Vagina (tissue), 2 donors: ENCODE measurements at places on chromosomes 5 and 9. TPM values are rescaled to one million over a fixed set of nuclear protein-coding genes. Genes with fewer than 3 reads are reported as not detected.

- DNase-seq: no peak
Observed at GRCh38 chr9:135047521-135047920, 39.9 kb upstream of the OLFM1 start.

- DNase-seq: no peak
Observed at GRCh38 chr9:117359910-117360309, 54.9 kb downstream of the ASTN2 start.

DNA sequence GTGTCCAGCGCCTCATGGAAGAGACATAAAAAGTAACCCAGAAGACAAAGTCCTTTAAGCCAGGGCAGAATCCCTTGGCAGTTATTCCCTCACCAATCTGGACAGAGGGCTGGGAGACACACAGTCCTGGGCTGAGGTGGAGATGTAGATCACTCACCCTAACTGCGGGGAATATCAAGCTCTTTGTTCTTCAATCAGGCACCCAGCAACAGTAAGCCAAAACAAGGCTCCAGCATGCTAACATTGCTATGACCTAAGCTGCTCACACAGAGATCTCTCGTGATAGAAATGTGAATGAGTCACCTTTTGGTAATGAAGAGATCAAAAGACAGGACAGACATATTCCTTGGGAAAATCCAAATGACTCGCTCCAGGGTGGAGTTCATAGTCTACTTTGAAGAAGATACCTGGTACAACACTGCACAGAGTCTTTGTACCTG is 101.3 kb downstream of the FBN2 start:
- no peak for DNase-seq

- no peak for DNase-seq
Observed at GRCh38 chr5:83026930-83027687, 50.1 kb downstream of the TMEM167A start.

The PCDHAC2 gene
- 3.9 TPM for total RNA-seq

- DNase-seq: no peak
Observed at GRCh38 chr9:105297442-105298075, 53.1 kb downstream of the SLC44A1 start.

The CCL28 gene
- total RNA-seq: 0.74 TPM

- DNase-seq: no peak
Observed at GRCh38 chr9:124359855-124360678, 55.2 kb downstream of the PSMB7 start.

The SGCD gene
- 6.9 TPM for total RNA-seq

The SPINK5 gene
- 235 TPM for total RNA-seq

- peak; percentile 72 for DNase-seq
Observed at GRCh38 chr5:175254155-175254554, 189.8 kb downstream of the DRD1 start.

The NCS1 gene
- total RNA-seq: 20.4 TPM

DNA sequence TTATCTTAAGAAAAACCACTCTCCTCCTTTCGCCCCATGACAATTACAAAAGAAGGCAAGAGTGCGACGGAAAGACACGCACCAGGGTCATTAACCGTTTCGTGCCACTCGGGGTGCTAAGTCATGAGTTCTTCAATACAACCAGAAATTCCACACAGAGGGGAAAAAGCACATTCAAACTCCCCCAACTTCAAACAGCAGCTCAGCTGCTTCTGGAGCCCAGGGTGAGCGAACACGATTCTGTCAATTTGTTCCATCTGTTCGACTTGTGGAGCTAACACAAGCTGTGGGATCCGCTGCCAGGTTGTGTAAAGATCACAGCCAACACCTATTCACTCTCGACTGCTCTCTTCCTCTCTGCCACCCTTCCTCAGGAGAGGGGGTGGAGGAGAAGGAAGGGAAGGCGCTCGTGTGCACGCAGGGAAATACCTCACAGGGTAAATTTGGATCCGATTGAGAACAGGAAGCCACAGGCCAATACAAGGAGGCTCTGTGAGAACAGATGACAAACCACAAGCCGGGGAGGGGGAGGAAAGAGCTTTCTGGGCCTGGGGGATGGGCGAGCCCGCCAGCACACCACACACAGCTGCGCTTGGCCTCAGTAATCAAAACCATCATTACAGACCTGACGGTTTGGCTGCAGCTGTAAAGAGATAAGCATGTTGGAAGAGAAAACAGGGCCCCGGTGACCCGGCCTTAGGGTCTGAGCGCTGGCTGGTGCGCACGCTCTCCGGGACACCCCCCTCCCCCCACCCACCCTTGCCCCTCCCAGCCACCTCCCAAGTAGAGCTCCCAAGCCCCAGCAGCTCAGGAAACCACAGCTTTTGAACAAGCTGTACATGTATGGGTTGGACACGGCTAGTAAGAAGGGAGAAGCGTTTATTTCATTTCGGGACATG is 54.3 kb downstream of the PTCH1 start:
- no peak for DNase-seq

The EGR1 gene
- 119 TPM for total RNA-seq

DNA sequence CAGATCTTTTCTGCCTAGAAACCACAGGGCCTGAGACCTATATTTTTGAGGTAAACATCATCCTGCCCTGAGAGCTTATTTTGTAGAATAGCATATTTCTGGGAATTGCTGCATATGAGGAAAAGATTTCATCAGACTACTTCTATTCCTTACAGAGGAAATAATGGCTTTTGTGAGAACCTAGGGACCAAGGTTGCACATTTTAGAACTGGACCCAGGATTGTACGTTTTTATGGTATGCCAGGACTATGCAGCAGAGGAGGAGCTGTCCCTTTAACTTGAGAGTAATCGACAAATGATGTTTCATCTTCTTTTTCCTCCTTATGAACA is 2.2 kb upstream of the ALDH1A1 start:
- DNase-seq: no peak

DNA sequence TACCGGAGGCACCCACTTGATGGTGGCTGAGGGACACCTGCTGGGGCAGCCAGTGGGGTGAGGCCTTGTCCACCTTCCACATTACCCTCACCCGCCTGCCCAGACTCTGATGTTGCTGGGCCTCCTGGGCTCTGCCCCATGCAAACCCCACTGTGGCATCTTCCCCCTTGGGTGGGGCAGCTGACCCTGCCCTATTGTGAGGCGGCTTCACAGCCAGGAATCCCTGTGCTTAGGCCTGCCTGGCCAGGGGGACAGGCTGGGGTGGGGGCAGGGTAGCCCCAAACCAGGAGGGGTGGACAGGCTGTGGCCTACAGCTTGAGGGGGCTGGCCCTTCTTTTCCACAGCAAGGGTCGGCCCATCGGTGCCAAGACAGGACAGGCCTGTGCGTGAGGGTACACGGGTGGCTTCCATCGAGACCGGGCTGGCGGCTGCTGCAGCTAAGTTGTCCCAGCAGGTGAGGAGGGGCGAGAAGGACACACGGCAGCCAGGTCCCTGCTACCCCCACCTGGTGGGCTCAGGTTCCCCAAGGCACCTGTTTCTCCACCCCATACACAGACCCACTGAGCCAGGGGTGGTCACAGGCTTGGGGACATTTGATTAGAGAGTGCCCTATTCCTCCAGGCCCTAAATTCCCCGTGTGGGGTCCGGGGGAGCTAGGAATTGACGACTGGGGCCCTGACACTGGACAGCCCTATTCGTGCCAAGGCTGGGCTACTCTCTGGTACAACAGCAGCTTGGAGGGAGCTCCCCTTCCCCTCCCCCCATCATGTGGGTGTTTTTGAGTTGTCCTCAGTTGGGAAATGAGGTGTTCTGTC is 99.2 kb downstream of the PHF2 start:
- no peak for DNase-seq

DNA sequence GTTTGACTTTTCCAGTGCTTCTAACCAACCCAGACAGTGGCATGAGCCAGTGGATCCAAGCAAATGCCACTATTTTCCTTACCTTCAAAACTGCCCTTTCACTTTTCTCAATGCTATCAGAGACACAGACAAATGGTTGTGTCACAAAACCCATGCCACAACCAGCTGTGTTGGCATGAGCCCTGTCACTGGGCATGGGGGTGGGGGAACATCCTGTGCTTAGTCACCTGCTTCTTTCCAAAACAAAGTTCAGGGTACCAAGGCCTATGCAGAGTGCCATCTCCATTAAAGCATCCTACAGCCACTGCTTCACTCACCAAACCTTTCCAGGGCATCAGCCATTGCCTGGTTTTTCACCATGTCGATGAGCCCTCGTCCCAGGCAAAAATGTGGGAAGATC is 30.1 kb downstream of the NIPSNAP3B start:
- DNase-seq: no peak

- no peak for DNase-seq
Observed at GRCh38 chr5:91430949-91431348, 47.8 kb upstream of the ARRDC3 start.

DNA sequence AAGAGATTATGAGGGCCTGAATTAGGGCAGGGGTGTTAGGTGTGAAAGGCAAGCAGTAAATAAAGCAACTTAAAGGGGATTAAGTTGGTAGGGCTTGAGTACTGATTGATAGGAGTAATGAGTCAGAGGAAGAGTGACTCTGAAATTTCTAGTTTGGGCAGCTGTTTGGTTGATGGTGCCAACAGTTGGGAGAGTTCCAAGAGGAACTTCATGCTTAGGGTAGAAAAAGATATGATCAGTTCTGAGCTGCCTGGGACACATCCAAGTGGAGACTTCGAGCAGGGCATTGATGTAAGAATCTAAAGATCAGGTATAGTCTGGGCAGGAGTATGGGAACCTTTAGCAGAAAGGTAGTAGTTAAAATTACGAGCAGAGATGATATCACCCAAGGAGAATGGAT is 10.2 kb downstream of the MAMDC2 start:
- DNase-seq: no peak
